ENCODE measurements at places on chromosomes 6 and 20. TPM values are rescaled to one million over a fixed set of nuclear protein-coding genes. Genes with fewer than 3 reads are reported as not detected.

DNA sequence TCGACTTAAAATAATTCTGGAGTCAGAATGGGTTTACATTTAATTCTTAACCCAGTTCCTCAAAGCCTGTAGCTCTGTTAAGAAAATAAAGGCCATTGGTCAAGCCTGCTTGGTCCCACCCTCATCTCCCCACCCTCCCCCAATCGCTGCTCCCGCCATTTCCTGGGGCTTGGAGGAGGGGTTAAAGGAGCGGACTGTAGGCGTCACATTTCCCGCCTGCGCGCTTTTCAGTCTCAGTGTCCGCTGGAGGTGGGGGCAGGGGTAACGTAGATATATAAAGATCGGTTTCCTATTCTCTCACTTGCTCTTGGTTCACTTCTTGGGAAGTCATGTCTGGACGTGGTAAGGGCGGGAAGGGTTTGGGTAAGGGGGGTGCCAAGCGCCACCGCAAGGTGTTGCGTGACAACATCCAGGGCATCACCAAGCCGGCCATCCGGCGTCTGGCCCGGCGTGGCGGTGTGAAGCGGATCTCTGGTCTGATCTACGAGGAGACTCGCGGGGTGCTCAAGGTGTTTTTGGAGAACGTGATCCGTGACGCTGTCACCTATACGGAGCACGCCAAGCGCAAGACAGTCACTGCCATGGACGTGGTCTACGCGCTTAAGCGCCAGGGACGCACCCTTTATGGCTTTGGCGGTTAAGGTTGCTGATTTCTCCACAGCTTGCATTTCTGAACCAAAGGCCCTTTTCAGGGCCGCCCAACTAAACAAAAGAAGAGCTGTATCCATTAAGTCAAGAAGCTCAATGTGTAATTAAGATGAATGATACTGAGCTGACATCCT lies 58.9 kb downstream of the TRIM38 start:
- no peaks in the 10 kb centered on the region for H3K36me3 ChIP-seq
- H3K4me3 ChIP-seq: peak overlapping the region; percentile 14
- peaks cover 13% of the 10 kb centered on the region for H3K4me1 ChIP-seq
- DNase-seq: peak; percentile 95
- H3K27me3 ChIP-seq: no peaks in the 10 kb centered on the region

DNA sequence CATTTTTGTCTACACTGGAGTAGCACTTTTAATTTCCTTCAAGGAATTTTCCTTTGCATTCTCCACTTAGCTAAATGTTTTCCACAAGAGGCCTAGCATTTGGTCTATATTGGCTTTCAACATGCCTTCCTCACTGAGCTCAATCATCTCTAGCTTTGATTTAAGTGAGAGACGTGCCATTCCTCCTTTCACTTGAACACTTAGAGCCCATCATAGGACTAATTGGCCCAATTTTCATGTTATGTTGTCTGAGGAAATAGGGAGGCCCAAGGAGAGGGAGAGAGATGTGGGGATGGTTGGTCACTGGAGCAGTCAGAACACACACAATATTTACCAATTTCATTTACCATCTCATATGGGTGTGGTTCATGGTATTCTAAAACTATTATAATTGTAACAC lies 645.0 kb downstream of the PRKN start:
- H3K4me1 ChIP-seq: no peaks in the 10 kb centered on the region
- no peaks in the 10 kb centered on the region for H3K27me3 ChIP-seq
- no peak overlapping the region for H3K27ac ChIP-seq
- no peak overlapping the region for H3K4me3 ChIP-seq
- no peak for DNase-seq

- H3K4me1 ChIP-seq: peaks cover 54% of the 10 kb centered on the region
- H3K4me3 ChIP-seq: no peak overlapping the region
- no peaks in the 10 kb centered on the region for H3K27me3 ChIP-seq
- H3K36me3 ChIP-seq: no peaks in the 10 kb centered on the region
These were observed 23.5 kb downstream of the MAPK14 start for GRCh38 chr6:36050947-36051710.

DNA sequence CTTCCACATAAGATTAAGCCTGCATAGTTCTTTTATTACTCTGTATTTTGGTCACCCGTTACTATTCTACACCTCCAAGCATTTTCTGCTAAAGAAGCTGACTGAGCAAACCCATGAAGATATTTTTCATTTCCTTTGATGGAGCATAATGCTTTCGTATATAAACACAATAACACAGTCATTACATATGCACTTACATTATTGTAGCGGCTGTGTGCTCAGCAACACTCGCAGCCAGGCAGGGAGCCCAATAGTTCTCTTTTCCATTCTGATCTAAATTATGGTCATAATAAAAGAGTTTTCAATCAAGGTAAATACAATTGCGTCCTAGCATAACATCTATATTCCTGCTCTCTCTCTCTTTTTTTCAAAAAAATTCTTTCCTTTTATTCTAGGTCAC lies 69.6 kb upstream of the TFB1M start:
- H3K27ac ChIP-seq: no peak overlapping the region
- no peak for DNase-seq
- H3K4me1 ChIP-seq: no peaks in the 10 kb centered on the region

DNA sequence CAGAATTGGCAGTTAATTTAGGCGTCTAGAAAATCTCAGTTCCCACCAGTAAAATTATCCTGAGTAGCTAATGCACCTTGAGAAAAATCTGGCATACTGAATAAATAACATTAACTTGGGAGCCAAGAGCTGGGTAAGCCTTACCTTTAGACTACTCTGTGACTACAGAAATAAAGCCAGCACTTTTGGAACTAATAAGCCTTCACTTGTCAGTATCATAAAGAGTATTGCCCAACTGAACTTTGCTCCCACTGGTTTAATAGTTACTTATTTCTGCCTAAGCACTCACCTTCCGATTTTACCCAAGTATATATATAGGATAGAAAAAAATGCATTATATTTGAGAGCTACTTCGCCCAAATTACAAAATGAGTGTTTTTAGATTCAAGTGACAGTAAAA lies 10.7 kb downstream of the FAM8A1 start:
- no peaks in the 10 kb centered on the region for H3K27me3 ChIP-seq
- DNase-seq: no peak
- H3K36me3 ChIP-seq: peaks cover 5% of the 10 kb centered on the region
- H3K4me3 ChIP-seq: no peak overlapping the region
- H3K4me1 ChIP-seq: peaks cover 18% of the 10 kb centered on the region

- H3K4me1 ChIP-seq: no peaks in the 10 kb centered on the region
- no peak for DNase-seq
- H3K27ac ChIP-seq: peak overlapping the region; percentile 38
- no peaks in the 10 kb centered on the region for H3K27me3 ChIP-seq
- no peaks in the 10 kb centered on the region for H3K36me3 ChIP-seq
- H3K4me3 ChIP-seq: no peak overlapping the region
These were observed 78.6 kb upstream of the QKI start for GRCh38 chr6:163335671-163336545.

GRCh38 chr6:5103250-5103649 lies 18.1 kb downstream of the PPP1R3G start:
- H3K27ac ChIP-seq: no peak overlapping the region
- H3K27me3 ChIP-seq: no peaks in the 10 kb centered on the region
- H3K4me3 ChIP-seq: no peak overlapping the region
- H3K36me3 ChIP-seq: no peaks in the 10 kb centered on the region
- no peak for DNase-seq

DNA sequence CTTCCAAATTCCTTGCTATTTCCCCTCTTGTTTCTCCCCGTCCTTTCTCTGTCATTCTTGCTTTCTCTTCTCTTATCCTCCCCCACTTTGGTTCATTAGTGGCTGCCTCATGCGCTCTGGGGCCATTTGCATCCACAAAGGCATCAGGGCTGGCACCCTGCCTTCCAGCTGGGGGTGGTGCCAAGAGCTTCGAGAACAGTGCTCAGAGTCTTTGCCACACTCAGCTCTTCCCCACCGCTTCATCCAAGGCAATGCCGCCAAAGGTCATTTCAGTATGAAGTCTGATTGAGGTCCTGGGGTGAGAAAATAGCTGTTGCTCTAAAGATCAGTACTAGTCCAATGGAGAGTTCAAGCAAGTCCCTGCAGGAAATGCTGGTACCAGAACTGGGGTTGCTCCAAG lies 22.7 kb downstream of the OLIG3 start:
- no peak for DNase-seq
- H3K4me3 ChIP-seq: no peak overlapping the region
- no peaks in the 10 kb centered on the region for H3K4me1 ChIP-seq
- no peak overlapping the region for H3K27ac ChIP-seq

DNA sequence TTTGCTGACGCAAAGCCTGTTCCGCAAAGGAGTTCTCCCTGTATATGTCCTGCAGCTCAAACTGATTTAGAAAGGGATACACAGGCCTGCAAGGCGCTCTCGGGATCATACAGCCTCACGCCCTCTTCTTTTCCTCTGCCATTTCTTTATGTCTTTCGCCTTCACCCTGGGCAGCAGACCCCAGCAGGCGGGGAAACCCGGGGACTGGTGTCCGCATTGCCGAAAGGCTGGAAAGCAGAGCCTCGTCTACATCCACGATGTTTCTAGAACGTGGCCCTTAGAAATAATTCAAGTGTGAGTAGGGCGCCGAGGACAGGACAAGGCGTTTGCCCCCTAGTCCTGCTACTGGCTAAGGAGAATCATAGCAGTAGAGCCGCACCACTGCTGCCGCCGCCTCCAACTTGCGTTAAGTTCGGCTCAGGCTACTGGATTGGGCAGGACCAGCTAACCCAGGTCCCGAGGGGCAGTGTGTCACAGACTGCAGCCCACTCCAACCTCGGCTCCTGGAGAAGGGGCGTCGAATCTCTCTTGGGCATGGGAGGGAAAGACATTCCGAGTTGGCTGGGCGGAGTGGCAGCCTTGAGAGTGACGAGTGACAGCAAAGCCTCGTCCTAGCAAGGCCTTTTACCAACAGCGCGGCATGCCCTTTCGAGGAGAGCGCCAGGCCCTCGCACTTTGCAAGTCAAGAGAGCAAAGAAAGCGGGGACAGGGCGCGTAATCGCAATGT lies 2.6 kb upstream of the TBX18 start:
- peaks cover 21% of the 10 kb centered on the region for H3K4me1 ChIP-seq
- no peak overlapping the region for H3K27ac ChIP-seq
- H3K27me3 ChIP-seq: no peaks in the 10 kb centered on the region
- no peak overlapping the region for H3K4me3 ChIP-seq

DNA sequence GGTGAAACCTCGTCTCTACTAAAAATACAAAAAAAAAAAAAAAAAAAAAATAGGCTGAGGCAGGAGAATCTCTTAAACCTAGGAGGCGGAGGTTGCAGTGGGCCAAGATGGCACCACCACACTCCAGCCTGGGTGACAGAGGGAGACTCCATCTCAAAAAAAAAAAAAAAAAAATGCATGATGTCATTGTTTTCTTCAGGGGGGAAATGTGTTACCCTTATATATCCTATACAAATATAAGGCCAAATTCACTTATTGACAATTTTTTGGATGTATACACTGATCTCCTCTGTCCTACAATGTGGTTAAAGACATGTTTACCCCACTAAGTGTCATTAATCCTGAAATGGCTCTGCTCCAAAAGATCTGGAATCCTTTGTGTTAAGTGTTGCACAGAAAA lies 73.1 kb downstream of the TPBG start:
- H3K36me3 ChIP-seq: no peaks in the 10 kb centered on the region
- no peak overlapping the region for H3K27ac ChIP-seq
- no peaks in the 10 kb centered on the region for H3K4me1 ChIP-seq
- no peak for DNase-seq
- H3K4me3 ChIP-seq: no peak overlapping the region

- H3K36me3 ChIP-seq: no peaks in the 10 kb centered on the region
- H3K4me1 ChIP-seq: peaks cover 12% of the 10 kb centered on the region
- H3K27ac ChIP-seq: no peak overlapping the region
- no peak for DNase-seq
These were observed 67.5 kb downstream of the MACROD2 start for GRCh38 chr20:14062786-14063185.

GRCh38 chr6:80210618-80211017 lies 104.1 kb downstream of the BCKDHB start:
- no peak overlapping the region for H3K4me3 ChIP-seq
- no peak overlapping the region for H3K27ac ChIP-seq
- DNase-seq: no peak
- no peaks in the 10 kb centered on the region for H3K36me3 ChIP-seq
- H3K4me1 ChIP-seq: peaks cover 6% of the 10 kb centered on the region
- H3K27me3 ChIP-seq: no peaks in the 10 kb centered on the region

GRCh38 chr6:125132058-125132457 lies 21.5 kb upstream of the TPD52L1 start:
- H3K27ac ChIP-seq: no peak overlapping the region
- H3K4me3 ChIP-seq: no peak overlapping the region
- no peaks in the 10 kb centered on the region for H3K36me3 ChIP-seq
- DNase-seq: no peak
- no peaks in the 10 kb centered on the region for H3K27me3 ChIP-seq

Gene GMNN
- total RNA-seq: 42.8 TPM

Gene WFDC12
- total RNA-seq: not detected

Gene KIF6
- total RNA-seq: not detected

Gene RIPPLY2
- not detected for total RNA-seq

Gene ZC2HC1B
- not detected for total RNA-seq

Gene CHRNA4
- not detected for total RNA-seq

Gene PRKN
- 8.2 TPM for total RNA-seq

Gene LYRM2
- 8.0 TPM for total RNA-seq

Gene COX4I2
- total RNA-seq: not detected

Gene RFX6
- total RNA-seq: 0.66 TPM

Gene SMPDL3A
- 11.5 TPM for total RNA-seq

Gene SOX4
- total RNA-seq: 20.0 TPM

Gene ISM1
- total RNA-seq: 2.6 TPM

Gene CCN6
- total RNA-seq: not detected

Measured in body of pancreas (tissue), 4 donors.